ENCODE measurements at places on chromosomes 11 and 22. TPM values are rescaled to one million over a fixed set of nuclear protein-coding genes. Genes with fewer than 3 reads are reported as not detected.

The RPS13 gene
- 1,594 TPM for total RNA-seq

The YPEL1 gene
- total RNA-seq = 0.30 TPM

The CEP126 gene
- total RNA-seq = 3.3 TPM

The MMP8 gene
- total RNA-seq = not detected

The OR10A2 gene
- not detected for total RNA-seq

The INPP5J gene
- total RNA-seq = 0.53 TPM

The MUC2 gene
- 0.11 TPM for total RNA-seq

The DGCR6 gene
- total RNA-seq = 1.8 TPM

The BAIAP2L2 gene
- total RNA-seq = 5.1 TPM

The SLC39A13 gene
- total RNA-seq = 49.5 TPM

The MRGPRX1 gene
- total RNA-seq = not detected

The TOMT gene
- not detected for total RNA-seq

The GP1BB gene
- 1.1 TPM for total RNA-seq

The ROM1 gene
- total RNA-seq = 3.7 TPM

The LRRC74B gene
- not detected for total RNA-seq

The PRG2 gene
- total RNA-seq = not detected

The MRGPRX3 gene
- total RNA-seq = not detected

The STIM1 gene
- total RNA-seq = 28.6 TPM

The TRIM44 gene
- 25.3 TPM for total RNA-seq

The ENTHD1 gene
- not detected for total RNA-seq

The LMO1 gene
- total RNA-seq = 2.6 TPM

The IMMP1L gene
- 31.8 TPM for total RNA-seq

The DMC1 gene
- total RNA-seq = 2.3 TPM

The ADAMTS15 gene
- 5.1 TPM for total RNA-seq

The SYT9 gene
- 0.16 TPM for total RNA-seq

The SYTL2 gene
- 11.6 TPM for total RNA-seq

The SHANK2 gene
- total RNA-seq = 6.3 TPM

The KCNJ1 gene
- not detected for total RNA-seq

The OR5T3 gene
- total RNA-seq = not detected

The FAM180B gene
- total RNA-seq = not detected

The KRTAP5-2 gene
- not detected for total RNA-seq

The C22orf42 gene
- not detected for total RNA-seq

The PRG3 gene
- not detected for total RNA-seq

The TRPC6 gene
- 0.79 TPM for total RNA-seq

The SPTBN2 gene
- total RNA-seq = 10.3 TPM

The PTH gene
- not detected for total RNA-seq

The CARD16 gene
- total RNA-seq = not detected

The MRGPRF gene
- total RNA-seq = 0.09 TPM

The TCN2 gene
- 5.3 TPM for total RNA-seq

The NUP98 gene
- total RNA-seq = 61.9 TPM

The LARGE2 gene
- 2.8 TPM for total RNA-seq

The SCARF2 gene
- total RNA-seq = 0.97 TPM

The OR51E2 gene
- total RNA-seq = not detected

The PICK1 gene
- total RNA-seq = 10.6 TPM

The MISFA gene
- total RNA-seq = 2.7 TPM

The OR5AL1 gene
- not detected for total RNA-seq

The FOLR1 gene
- total RNA-seq = not detected

The CCDC116 gene
- 0.09 TPM for total RNA-seq

The MS4A15 gene
- total RNA-seq = not detected

The TOM1 gene
- total RNA-seq = 11.7 TPM

The PHLDA2 gene
- total RNA-seq = 128 TPM
